ENCODE measurements at places on chromosomes 12 and 14.

DNA sequence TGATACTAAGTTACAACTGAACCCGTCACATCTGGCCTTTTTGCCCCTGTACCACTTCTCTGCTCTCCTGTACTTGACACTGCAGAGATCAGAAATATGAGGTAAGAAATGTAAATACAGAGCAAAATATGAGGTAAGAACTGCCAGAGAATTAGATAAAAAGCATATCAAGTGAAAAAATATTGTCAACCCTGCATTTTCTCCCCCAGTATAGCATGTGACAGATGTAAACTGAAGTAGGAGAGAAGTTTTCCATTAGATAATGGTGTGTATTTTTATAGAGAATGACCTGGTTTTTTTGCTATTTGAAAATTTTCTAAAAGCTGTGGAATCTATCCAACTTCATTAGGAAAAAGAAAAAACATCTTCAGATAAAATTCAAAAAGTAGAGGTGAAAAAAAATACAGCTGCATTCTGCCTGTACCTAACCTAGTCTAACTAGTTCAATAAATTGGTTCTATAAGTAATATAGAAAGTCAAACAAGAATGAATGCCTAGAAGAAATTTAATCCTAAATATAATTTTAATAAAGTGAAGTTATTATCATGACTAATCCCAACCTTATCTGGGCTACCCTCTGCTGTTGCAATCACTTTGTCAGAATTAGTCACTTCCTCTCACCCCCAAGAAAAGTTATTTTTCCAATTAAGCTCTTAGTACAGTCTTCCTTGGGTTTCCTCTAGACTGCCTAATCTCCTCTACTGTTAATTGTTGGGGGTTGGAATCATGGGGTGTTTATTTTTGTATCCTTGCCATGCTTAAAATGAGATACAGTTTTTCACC lies 210.0 kb downstream of the RASSF9 start:
- no peak for DNase-seq

GRCh38 chr14:85528897-85529631 lies 880 bp upstream of the FLRT2 start:
- no peak for DNase-seq

- no peak for DNase-seq
Observed at GRCh38 chr14:101367421-101368261, 193.7 kb upstream of the DIO3 start.

- DNase-seq: no peak
Observed at GRCh38 chr12:34106172-34106571, 83.9 kb downstream of the ALG10 start.

DNA sequence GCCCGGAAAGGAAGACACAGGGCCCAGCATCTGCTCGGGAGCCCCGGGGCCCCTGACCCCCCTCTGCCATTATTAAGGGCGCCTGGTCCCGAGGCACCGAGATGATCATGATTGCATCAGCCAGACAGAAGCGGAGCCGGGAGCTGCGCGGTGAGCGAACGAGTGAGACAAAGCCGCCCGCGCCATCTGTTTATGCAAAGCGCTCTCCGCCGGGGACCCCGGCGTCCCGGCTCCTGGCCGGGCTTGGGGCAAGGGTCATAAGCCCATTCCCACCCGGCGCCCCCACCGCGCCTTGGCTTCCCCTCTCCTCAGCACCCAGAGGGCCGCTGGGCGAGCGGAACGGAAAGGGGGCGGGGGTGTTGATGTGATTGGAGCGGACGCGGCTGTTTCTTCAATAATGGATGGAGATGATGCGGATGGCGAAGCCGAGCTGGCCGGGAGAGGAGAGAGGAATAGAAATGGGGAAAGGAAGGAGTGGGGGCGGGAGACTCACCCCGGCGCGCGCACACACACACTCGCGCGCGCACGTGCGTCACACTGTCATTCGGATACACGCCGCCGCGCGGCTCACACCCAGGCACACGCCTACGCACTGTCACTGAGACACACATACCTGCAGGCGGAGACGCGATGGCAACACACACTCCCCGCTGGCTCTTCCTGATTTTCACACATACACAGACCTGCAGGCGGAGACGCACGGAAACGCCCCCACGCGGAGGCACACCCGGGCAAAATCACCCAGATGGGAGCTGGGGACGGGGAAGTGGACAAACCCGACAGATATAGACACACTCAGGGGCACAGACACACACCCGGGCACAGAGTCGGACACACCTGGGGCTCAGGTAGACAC lies 10.7 kb downstream of the STAC3 start:
- peak; percentile 83 for DNase-seq

GRCh38 chr14:59305836-59306555 lies 117.5 kb downstream of the DAAM1 start:
- no peak for DNase-seq

DNA sequence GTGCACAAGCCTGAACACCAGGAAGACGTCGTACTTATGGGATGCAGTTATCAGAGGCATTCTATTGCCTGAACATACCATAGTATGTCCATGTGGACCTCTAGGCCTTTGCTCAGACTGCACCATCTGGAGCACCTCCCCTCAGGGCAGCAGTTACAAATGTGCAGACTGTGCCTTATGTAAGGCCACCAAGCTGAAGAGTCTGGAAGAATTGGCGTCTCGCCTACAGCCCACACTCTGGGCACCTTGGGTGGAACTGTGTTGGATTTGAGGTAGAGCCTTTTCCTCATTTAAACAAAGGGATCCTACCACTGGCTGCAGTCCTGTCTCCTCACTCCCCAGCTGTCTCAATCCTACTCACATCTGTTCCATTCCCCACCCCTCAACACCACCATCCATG lies 204.3 kb upstream of the FRMD6 start:
- no peak for DNase-seq

DNA sequence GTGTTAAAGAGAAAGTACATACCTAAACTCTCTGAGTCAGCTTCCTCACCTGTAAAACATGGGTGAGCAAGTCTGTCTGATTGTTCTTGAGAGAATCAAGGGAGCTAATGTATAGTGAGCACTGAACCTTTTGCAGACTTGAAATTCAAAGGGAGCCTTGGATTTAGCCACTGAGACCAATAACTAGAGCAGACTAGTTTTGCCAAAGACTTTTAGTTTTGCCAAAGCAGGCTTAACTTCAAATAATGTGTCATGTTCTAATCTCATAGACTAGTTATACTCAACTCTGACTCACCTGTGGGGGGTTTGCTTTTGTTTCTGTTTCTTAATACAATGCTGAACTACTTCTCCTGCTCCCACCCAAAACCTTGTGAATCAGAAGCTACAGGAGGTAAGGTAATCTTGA lies 123.7 kb downstream of the SLC25A21 start:
- DNase-seq: no peak

GRCh38 chr14:103700753-103701490 lies 14.3 kb downstream of the XRCC3 start:
- DNase-seq: no peak

DNA sequence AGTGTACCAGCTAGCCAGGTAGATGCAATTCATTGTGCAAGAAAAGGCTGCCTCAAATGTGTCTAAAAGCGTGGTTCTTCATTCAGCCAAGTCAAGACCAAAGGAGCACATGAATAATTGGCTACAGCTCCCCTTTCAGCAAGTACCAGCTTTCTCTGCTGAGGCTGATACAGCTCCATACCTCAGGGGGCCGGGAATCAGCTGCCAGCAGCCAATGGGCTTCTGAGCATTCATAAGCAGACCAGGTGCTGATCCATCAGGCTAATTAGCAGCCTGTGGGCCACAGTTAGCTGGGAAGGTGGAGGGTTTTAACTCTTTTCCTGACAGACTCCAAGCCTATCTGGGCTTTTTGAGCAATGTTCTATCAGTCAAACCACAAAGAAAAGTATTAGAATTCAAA lies 264.7 kb downstream of the APAF1 start:
- no peak for DNase-seq

DNA sequence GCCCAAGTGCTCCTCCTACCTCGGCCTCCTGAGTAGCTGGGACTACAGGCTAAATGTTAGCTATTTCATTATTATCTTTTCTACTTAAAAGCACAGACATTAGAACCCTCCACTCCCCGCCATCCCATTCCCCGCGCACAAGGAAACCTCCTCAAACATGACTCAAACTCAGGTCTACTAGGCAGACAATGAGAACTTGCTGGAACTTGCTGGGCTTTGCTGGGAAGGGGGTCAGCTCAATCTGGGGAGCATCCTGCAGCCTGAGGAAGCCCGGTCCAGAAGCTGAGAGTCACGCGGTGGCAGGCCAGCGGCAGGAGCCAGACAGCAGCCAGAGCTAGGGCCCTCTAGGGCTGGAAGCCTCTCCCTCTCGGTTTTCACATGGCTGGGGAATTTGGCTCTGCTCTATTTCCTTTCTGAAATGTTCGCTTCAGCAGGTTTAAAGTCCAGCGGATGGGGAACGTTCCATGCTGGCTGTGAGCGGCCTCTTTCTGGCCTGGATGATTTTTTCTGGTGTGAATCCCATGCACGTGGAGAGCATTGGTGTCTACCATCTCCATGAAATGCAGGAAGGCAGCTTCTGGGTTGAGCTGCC lies 68.5 kb downstream of the SLC6A12 start:
- DNase-seq: no peak

DNA sequence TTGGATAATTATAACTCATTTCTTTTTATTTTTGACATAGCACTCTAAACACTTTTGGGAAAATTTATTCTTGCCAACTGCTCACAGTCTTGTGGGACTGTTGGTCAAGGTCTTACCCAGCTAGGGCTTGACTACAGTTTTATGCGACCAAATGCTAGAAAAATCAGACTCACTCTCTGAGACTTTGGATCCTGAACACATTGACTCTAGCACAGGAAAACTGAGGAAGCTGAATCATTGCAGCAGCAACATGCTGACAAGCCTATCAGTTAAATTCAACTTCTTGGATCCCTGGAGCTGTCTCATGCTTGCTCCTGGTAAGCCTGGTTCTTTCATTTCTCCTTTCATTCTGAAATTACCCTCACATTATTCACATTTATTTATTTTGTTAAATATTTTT lies 120.7 kb upstream of the TMTC2 start:
- no peak for DNase-seq

DNA sequence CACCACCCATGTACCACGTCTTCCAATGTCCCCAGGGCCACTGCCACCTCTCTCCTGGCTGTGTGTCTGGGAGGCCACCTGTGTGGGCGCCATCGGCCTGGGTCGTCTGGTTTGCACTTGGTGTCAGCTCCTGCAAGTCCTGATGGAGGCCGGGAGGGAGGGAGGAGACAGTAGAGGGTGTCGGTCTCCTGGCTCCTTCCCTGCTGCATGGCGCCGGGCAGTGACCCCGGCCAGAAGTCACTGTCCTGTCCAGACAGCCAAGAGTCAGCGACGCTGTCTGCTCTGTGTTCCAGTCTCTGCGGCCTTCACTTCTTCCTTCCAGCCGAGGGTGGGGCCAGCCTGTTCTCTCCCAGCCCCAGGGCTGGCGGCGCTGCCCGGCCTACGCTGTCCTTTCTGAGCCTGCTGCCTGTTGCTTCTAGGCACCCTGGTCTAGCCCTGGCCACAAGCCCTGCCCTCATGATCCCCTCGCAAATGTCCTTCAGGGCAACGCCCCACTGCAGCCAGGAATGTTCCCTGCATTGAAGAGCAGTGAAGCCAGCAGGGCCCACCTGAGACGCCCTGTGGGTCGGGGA lies 13.0 kb upstream of the LBHD2 start:
- DNase-seq: no peak

GRCh38 chr12:42474391-42474790 lies 115.2 kb downstream of the PRICKLE1 start:
- DNase-seq: no peak

DNA sequence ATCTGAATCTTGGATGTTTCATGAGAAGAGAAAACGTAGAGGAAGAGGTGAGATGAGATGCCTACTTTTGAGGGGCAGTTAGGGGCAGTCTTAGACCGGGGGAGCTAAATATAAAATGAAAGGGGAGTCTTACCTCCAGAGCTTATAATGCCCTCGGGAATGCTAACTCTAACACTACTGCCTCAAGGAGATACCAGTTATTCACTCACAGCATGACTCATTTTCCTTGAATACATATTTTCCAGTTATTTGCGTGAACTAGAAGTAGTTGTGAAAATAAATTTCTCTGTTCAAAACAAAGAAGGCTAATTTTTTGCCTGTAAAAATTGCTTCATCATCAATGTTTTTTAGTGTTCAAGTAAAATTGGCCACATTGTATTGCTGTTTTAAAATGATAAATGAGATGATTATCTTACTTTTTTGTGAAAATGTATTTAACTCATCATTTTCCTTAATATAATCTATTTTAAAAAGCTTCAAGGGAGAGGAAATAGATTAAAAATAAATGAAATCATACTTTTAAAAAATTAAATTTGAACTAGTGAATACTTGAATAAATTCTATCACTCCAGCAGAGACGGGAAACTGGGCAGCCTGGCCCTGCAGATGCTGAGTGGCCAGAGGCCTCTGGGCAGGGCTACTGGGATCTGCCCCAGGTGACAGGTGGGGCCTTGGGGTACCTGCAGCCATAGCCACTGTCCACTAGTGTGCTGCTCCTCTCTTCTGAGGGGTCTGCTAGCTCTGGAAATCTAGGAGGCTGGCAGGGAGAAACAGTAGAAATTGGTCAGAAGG lies 339.3 kb downstream of the EGLN3 start:
- no peak for DNase-seq

DNA sequence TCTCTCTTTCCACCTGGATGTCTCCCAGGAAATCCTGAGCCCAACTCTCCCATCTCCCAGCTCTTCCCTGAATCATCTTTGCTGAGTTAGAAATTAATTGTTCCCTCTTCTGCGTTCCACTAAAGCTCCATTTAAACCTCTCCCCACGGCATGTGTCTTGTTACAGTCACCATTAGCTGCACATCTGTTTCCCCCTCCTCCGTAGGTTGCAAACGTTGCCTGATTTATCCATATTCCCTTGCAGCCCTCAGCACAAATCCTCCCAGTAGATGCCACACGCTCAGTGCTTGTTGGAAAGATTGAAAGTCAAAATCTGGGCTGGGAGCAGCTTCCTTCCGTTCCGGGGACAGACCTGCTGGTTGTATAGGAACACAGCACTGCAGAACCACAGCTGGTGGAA lies 90.4 kb downstream of the SLC24A4 start:
- DNase-seq: no peak

- DNase-seq: no peak
Observed at GRCh38 chr14:69096246-69096645, 56.7 kb downstream of the DCAF5 start.

DNA sequence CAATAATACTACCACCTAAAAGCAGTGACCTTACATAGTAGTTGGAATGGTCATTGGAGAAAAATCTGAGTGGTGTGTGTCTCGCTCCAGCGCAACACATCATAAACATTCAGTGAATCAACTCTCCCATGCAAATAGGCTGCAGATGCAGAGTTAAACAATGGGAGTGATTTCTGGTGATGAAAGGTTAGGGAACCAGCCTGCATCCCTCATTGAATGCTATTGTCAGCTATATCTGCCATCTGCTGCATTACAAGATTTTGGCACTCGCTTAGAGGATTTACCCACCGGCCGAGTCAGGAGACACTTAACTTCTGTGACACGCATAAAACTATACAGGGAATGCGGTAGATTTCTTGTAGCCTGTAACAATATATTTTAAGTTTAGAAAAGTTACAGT lies 900.9 kb downstream of the FLRT2 start:
- DNase-seq: no peak
